ENCODE measurements at places on chromosomes 7 and 10. TPM values are rescaled to one million over a fixed set of nuclear protein-coding genes. Genes with fewer than 3 reads are reported as not detected.

The CYP3A7 gene
- 428 TPM for total RNA-seq

The GCK gene
- 1.8 TPM for total RNA-seq

The CHST15 gene
- total RNA-seq, result 17.6 TPM

The AIFM2 gene
- 20.4 TPM for total RNA-seq

The OR2A5 gene
- total RNA-seq, result not detected

The SLC26A4 gene
- total RNA-seq, result 0.68 TPM

The TFPI2 gene
- 2.6 TPM for total RNA-seq

The ANKRD61 gene
- total RNA-seq, result 0.26 TPM

The IKZF1 gene
- 4.1 TPM for total RNA-seq

The HACD1 gene
- 1.6 TPM for total RNA-seq

The PLAU gene
- 4.3 TPM for total RNA-seq

The COL13A1 gene
- total RNA-seq, result not detected

The ZNF488 gene
- not detected for total RNA-seq

The ATOH7 gene
- not detected for total RNA-seq

The CXCL12 gene
- total RNA-seq, result 116 TPM

The DNAJB12 gene
- total RNA-seq, result 22.1 TPM

The CASTOR2 gene
- 2.2 TPM for total RNA-seq

The GRB10 gene
- 24.9 TPM for total RNA-seq

The SLC18A3 gene
- total RNA-seq, result not detected

The AKR1C4 gene
- total RNA-seq, result 172 TPM

The RBP4 gene
- total RNA-seq, result 6,532 TPM

The MPP7 gene
- total RNA-seq, result 1.9 TPM
